ENCODE measurements at places on chromosomes 6 and 20. TPM values are rescaled to one million over a fixed set of nuclear protein-coding genes. Genes with fewer than 3 reads are reported as not detected.

- DNase-seq = no peak
Observed at GRCh38 chr20:58251979-58252591, 23.6 kb upstream of the ANKRD60 start.

DNA sequence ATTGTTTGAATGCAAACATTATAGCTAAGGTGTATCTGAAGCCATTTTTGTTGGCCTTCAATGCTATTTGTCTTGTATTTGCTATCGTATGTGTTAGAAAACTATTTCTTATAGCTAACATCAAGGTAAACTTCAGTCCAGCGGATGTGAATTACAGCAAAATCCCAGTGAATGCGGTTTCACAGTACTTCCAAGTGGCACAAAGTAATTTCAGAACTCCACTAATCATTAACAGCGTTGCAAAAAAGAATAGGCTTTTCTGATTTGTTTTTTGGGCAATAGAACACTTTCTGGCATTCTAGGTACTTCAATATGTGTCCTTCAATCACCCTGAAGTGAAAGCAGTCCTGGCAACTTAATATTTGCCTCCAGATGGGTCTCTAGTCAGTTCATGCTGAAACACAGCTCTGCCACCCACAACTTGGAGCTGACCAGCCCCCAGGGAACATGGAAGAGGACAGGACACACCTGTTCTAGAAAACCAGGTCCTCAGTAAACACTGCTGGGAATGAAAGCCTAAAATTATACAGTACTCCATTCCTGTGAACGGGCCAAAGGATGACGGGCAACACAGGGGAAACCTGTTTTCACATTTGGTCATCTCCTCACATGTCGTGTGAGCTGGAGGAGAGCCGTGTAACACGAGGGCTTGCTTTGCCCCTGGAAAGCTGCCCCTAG lies 9.7 kb upstream of the MRPS10 start:
- no peak for DNase-seq

GRCh38 chr6:72219536-72219935 lies 333.2 kb downstream of the RIMS1 start:
- no peak for DNase-seq

DNA sequence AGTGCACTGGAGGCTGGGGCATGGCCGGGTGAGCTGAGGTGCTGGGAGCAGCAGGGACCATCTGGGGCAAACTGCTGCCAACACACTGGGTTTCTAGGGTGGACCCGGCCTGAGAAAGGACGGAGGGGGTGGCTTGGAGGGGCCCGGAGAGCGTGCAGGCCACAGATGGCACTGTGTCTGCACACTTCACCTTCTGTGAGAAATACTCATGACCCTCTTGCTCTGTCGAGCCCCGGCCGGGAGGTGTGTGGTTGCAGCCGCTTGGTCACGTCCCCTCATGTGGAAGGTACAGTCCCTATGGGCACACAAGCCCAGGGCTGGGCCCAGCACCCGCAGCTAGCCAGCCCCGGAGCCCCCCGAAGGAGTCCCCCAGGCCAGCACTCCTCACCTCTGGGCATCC lies 59.7 kb downstream of the RBM38 start:
- DNase-seq = peak; percentile 14

The ZNF334 gene
- not detected for polyA plus RNA-seq

The HLA-DRA gene
- polyA plus RNA-seq = 103 TPM
